Thymus (tissue), 14 donors: ENCODE measurements at places on chromosomes 2 and 18. TPM values are rescaled to one million over a fixed set of nuclear protein-coding genes. Genes with fewer than 3 reads are reported as not detected.

Gene SERPINB3
- 47.5 TPM for polyA plus RNA-seq

Gene ARL5A
- polyA plus RNA-seq: 15.0 TPM

Gene DSG1
- 3.7 TPM for polyA plus RNA-seq

Gene CCDC178
- polyA plus RNA-seq: 1.3 TPM

Gene PXDN
- polyA plus RNA-seq: 3.1 TPM

Gene QPCT
- polyA plus RNA-seq: 8.6 TPM

Gene SERPINB7
- polyA plus RNA-seq: 28.9 TPM

Gene GPR17
- polyA plus RNA-seq: 0.07 TPM

Gene CYP26B1
- polyA plus RNA-seq: 5.6 TPM

Gene PLCL1
- 7.8 TPM for polyA plus RNA-seq

Gene KCNK3
- polyA plus RNA-seq: 0.71 TPM

Gene GREB1
- polyA plus RNA-seq: 0.43 TPM

Gene ARHGEF33
- 0.55 TPM for polyA plus RNA-seq

Gene CCDC148
- polyA plus RNA-seq: 0.55 TPM

Gene RUFY4
- 5.4 TPM for polyA plus RNA-seq

Gene PAX8
- polyA plus RNA-seq: 0.41 TPM

Gene CYTIP
- 86.5 TPM for polyA plus RNA-seq

Gene GYPC
- polyA plus RNA-seq: 136 TPM

Gene RAB31
- 17.8 TPM for polyA plus RNA-seq

Gene SCN1A
- polyA plus RNA-seq: 0.02 TPM

Gene NGEF
- 0.18 TPM for polyA plus RNA-seq

Gene ALPP
- polyA plus RNA-seq: 0.32 TPM

Gene PSTPIP2
- 8.1 TPM for polyA plus RNA-seq

Gene CTDSP1
- 91.9 TPM for polyA plus RNA-seq

Gene RAB27B
- 1.7 TPM for polyA plus RNA-seq

Gene PDE11A
- polyA plus RNA-seq: 0.43 TPM

Gene ARL6IP6
- 19.5 TPM for polyA plus RNA-seq

Gene SLC4A3
- 6.9 TPM for polyA plus RNA-seq

Gene ANKRD12
- polyA plus RNA-seq: 13.0 TPM

Gene C2orf80
- polyA plus RNA-seq: 0.07 TPM

Gene MC5R
- polyA plus RNA-seq: 0.27 TPM

Gene ALKAL2
- polyA plus RNA-seq: 13.3 TPM

Gene MYCN
- 1.8 TPM for polyA plus RNA-seq

Gene PPP1R7
- 63.7 TPM for polyA plus RNA-seq
